Activated naive CD8-positive, alpha-beta T cell treated with anti-CD3 and anti-CD28 coated beads, Interleukin-2, amount 50 U/mL, for 16 hours (primary cell): ENCODE measurements at places on chromosomes 3 and 15.

DNA sequence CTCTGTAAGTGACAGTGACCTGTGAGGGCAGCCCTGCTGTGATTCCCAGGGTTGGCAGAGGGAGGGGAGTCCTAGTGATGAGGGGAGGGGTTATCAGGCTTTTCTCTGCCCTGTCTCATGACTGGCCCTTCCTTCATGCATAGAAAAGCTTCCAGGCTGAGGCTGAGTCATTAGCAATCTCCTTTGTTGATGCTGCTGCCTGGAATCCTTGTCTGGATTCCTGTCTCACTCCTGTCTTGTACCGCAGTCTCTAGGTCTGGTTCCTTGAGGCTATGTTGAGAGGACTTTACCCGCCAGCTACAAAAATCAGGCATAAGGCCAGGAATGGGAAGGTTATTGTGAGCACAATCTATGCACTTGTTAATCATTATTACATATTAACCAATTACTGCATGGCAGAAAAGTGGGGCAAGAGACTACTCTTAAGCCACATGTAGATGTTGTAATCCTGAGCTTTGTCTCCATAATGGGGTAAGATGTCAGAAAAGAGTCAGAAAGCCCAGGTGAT, 7.2 kb downstream of the KLHL6 start:
- no peak for DNase-seq

DNA sequence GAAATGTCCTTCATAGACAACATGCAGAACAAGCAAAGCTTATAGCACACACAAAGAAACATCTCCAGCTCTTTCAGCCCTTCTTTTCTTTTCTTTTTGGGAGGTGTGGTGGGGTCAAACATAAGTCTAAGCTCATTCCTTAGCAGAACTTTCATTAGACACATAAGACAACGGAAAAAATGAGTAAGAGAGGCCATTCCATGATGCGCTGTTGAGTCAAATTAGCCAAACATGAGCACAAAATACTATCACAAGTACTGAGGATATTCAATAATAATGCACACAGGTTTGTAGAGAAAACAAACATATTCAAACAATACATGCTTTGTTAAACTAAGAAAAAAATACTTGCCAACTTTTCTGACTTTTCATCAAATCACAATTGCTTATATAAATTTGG, 83.0 kb downstream of the PLOD2 start:
- no peak for DNase-seq

DNA sequence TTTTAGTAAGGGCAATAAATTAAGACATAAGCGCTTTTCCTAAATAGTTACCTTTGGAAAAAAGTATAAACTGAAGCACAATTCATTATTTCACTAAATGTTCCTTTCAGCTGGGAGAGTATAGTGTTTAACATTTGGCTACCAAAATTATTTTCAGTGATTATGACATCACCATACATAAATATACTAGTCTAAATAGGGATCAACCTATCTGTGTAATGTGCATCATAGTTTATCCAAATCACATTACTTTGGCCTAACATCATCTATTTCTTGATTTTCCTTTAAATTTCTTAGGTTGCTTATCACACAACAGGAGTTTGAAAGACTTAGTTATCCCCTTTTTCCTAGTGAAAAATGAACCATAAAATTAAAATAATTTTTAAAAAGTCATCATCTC, 738.9 kb downstream of the ROBO1 start:
- DNase-seq = no peak

- no peak for DNase-seq
Observed at GRCh38 chr3:193465992-193466608, 87.5 kb upstream of the ATP13A5 start.

DNA sequence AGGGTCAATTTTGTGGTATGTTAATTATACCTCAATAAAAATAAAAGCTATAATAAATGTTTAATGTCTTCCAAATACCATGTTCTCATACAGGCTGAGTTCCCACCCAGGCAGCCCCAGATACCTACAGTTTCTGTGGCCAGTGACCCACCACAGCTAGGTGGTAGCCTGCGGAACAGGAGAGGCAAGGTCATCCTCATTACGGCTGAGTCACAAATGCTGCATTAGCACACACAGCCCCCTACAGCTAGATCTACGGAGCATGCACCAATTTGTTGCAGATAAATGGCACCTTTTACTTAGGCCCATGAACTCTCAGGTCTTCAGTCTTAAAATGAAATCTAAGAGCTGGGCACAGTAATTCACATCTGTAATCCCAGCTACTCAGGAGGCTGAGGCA, 5.1 kb downstream of the SPATA12 start:
- DNase-seq = no peak

DNA sequence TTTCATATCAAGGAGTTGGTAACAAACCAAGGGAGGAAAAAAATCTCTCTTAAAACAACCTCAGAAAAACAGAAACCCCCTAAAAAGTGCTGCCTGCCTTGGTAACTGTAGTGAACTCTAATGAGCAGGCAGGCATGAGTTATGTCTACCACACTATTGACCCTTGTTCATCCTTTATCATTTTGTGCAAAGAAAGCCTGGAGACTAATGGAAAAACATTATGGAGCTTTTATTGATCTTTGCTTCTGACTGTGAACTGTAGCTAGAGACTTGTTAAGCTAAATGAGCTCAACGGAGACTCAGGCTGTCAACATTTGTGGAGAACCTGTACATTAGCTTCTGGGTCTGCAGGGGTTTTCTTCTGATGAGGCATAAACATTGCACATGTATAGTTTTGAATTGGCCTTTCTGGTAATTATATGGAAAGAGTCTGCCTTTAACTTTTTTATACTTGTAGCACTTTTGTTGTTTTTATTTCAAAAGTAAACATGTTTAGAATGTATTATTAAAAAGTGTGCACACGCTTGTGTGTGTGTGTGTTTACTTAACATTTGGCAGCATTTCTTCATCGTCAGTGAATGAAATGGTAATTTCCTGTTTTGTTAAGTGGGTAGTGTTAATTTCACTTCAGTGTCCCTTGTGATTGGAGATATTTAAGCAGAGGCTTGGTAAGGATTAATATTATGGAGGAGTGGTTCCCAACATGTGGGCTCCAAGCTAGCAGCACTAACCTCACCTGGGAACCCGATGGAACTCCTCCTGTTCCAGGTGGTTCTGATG, 15.9 kb upstream of the SPTSSB start:
- no peak for DNase-seq

DNA sequence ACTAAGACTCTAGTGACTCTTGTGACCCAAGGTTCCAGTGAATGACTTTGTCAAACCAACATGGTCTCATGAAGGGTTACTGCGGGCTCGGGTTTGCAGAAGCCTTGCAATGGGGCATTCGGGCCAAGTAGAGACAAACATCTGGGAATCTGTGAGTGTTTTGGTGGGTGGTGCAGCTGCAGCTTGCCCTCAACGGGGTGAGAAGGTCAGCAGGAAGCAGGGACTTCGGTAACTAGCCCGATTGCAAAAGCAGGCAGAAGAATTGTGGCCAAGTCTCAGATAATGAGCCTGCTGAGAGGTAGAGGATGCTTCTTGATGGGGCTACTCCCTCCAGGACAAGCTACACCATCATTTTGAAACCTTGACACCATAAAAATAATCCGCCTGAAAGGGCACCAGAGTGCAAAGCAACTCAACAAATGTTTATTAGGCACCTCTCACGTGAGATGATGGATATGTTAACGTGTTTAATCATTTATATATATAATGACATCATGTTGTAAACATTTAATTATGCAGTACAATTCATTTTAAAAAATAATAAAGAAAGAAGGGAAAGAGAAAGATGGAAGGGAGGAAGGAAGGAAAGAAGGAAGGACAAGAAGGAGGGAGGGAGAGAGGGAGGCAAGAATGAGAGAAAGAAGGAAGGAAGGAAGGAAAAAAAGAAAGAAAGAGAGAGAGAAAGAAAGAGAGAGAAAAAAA, 263.9 kb upstream of the IGF1R start:
- no peak for DNase-seq

DNA sequence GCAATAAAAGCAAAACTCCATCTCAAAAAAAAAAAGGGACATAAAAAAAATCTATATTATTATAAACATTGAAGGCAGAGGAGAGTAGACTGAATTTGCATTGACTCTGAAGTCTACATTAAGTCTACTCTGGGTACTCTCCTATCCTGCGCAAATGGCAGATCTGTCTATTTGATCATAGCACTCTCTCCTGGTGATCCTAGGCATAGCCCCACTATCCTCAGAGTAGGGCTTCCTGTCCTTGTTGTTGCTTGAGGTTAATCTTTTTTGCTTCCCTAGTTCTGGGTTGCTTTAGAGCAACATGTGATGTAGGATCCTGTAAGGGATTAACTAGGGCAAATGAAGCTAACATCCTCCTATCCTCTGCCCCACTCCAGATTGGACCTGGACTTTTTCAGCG, 82.1 kb upstream of the LRRFIP2 start:
- no peak for DNase-seq

DNA sequence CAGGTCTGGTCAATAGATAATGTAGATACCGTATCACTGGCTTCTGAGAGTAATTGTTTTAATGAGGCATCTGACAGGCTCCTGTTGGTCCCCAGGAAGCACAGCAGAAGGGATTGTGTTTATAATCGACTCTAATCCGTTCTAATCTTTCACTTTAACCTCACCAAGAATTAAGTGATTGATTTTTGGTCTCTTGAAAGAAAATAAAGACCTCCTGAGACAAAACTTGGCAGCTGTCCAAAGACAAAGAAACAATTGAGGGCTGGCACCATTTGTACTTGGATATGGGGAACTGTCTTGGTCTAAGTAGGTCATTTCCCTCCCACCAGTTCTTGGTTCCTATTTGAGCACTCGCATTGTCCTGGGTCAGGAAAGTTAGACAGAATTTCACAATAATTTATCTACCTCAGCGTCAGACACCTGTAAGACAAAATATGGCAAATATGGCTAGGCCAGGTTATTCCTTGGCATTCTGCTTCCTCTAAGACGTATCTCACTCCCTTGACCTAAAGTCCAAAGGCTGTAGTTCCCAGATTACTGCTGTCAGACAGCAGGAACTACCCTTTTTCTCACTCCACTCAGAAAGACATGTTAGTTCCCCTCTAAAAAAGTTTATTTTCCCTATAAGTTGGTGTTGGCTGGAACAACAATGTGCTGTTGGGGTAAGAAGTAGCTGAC, 22.7 kb upstream of the CD96 start:
- no peak for DNase-seq

DNA sequence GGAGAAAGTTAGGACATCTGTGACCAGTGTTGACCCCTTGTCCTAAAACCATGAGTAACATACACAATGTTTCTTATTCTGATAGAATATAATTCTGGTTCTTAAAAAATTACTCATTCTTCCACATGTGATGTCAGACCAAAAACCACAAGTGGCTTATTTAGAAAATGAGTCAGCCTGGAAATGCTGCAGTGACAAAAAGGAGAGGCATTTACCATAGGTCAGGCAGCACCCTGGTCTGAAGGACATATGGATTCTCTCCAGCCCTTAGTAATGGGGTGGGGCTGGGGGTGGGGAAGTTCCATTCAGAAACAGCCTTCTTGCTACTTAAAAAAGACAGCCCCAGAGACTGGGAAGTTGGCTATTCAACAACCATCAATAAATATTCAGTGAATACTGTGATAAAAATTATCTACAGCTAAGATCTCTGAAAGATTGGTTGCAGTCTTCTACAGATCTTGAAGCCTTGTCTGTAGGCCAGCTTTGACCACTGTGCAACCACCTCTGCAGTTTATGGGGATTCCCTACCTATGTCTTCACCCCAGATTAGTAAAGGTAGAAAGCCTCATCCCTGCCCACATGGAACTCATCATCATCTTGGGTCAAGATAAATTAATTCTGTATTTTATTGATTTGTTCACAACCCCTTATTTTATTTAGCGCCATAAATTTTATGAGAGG, 34.9 kb upstream of the TIMP4 start:
- no peak for DNase-seq

GRCh38 chr3:193970773-193971206, 165.2 kb upstream of the HES1 start:
- no peak for DNase-seq

DNA sequence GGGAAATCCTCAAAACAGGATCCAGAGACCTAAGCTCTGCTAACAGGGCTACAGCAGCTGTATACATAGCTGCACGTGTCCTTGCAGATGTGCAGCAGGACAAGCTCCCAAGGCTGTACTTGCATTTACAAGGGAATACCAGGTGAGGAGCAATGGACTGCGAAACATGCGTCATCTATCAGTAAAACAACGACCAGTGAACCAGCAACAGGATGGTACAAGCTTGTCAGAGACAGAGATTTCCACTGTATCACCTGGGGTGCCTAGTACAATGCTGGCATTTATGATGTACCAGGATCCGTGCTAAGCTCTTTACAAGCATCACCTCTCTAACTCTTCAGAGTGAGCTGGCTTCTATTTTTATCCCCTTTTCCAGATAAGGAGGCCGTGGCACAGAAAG, 227.3 kb downstream of the FOXP1 start:
- DNase-seq = no peak

DNA sequence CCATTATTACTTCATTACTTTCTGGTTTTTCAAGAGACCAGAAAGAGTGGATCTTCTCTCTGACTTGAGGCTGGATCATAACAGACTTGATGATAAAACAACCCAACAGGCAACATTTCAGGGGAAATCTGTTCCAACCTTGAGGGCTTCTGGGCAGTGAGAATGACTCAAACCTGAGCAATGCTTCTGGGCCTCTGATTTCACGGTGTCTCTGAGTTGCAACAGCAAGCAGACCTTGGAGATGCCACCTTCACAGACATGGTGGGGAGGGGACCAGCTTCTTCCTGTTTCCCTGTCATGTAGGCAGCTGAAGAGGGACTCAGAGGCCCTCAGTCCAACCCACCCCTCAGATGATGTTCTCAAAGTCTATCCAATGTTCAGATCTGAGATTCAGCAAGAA, 104.0 kb downstream of the ABHD5 start:
- no peak for DNase-seq

GRCh38 chr15:55587321-55588069, 650 bp downstream of the PYGO1 start:
- no peak for DNase-seq

DNA sequence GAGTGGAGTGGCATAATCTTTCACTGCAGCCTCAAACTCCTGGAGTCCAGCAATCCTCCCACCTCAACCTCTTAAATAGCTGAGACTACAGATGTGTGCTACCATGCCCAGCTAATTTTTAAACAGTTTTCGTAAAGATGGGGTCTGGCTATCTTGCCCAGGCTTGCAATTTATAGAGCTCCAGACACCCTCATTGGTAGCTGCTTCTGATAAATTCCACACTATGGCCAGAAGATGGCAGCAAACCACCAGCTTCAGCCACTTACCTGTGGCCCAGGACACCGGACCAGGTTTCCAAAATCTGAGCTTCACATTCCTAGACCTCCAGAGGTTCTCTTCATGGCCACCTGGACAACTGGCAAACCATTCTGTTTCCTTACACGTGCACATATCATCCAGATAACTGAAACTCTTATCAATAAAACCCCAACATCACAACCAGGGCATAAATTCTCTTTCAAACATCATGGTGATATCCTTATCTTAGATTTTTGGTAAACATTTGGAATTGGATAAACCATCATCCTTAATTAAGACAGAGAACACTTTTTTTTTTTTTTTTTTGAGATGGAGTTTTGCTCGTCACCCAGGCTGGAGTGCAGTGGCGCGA, 28.9 kb downstream of the FBXW12 start:
- no peak for DNase-seq

GRCh38 chr15:89794627-89795241, 18.6 kb downstream of the MESP2 start:
- no peak for DNase-seq

GRCh38 chr3:67192466-67192865, 194.4 kb downstream of the KBTBD8 start:
- no peak for DNase-seq
